ENCODE measurements at places on chromosomes 3 and 15. TPM values are rescaled to one million over a fixed set of nuclear protein-coding genes. Genes with fewer than 3 reads are reported as not detected.
A peak's percentile ranks its signal among the peaks of the same experiment; 100 is the strongest.

The ZNF80 gene
- 0.04 TPM for total RNA-seq

The OSTN gene
- 12.9 TPM for total RNA-seq

The CPLX3 gene
- total RNA-seq: not detected

The ALAS1 gene
- 30.4 TPM for total RNA-seq

The GREM1 gene
- 1.3 TPM for total RNA-seq

The PLCB2 gene
- total RNA-seq: 4.8 TPM

The OIP5 gene
- total RNA-seq: 4.0 TPM

The CYP19A1 gene
- total RNA-seq: 2.0 TPM

The SEC22A gene
- 26.5 TPM for total RNA-seq

The WDR93 gene
- total RNA-seq: 0.04 TPM

The CAMP gene
- 0.49 TPM for total RNA-seq

The DET1 gene
- total RNA-seq: 8.4 TPM

- DNase-seq: peak; percentile 14
These were observed 128.8 kb downstream of the FRMD5 start for GRCh38 chr15:44066211-44066827.

- DNase-seq: no peak
These were observed 9.2 kb downstream of the CTXND1 start for GRCh38 chr15:80242802-80243201.

- peak; percentile 67 for DNase-seq
These were observed 45.7 kb downstream of the C2CD4B start for GRCh38 chr15:62119227-62119864.

- no peak for DNase-seq
These were observed 223.0 kb downstream of the SLCO3A1 start for GRCh38 chr15:92076541-92076940.

DNA sequence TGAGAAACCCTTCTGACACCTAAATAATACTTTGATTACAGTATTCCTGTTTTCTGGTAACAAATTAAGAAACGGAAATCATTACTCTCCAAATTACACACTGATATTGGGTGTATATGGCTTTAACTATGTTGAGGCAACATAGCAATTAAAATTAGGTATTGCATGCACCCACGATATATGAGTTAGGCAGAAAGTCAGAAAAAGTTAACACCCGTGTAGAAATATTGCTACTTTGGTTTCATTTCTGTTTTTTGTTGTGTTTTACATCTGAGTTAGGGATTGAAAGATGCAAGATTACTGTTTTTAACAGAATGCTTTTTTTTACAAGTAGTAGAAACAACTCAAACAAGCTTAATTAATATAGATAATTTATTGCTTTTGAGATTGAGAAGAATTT, 327.8 kb downstream of the GBE1 start:
- no peak for DNase-seq

DNA sequence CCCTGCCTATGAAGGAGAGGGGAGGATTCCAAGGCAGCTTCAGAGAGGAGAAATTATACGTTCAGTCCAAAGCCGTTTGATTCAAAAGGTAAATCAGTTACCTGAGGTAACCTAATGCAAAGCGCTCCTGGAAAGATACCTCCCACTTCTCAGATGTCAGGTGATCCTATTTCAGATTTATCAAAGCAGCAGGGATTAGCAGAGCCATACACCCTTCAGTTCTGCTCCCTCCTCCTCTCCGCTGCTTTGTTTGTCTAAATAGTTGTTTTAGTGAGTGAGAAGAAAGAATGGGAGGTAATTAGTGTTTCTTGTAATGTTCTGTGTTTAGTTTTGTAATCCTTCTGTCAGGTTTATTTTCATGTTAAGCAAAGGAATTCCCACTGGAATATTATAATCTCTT, 81.1 kb downstream of the SOX14 start:
- no peak for DNase-seq

- DNase-seq: no peak
These were observed 29.5 kb downstream of the KCNAB1 start for GRCh38 chr3:156149876-156150275.

DNA sequence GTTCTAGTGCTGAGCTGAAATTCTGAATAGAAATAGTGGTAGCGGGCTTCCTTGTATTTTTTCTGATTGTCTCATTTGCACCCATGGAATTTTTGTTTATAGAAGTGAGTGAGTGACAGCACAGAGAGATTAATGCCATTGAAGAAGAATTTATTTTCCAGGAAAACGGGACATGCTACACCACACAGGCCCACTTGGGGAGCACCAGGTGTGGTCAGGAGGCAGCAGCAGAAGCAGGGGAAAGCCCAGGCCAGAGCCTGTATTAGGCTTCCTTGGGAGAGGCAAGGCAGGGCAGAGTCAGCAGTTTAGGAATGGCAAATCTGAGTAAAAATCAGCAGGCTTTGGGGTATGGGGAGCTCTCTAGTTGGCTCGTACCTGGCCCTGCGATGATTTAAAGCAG, 88.4 kb upstream of the ATP11B start:
- DNase-seq: no peak

GRCh38 chr3:41365973-41366372, 166.7 kb downstream of the CTNNB1 start:
- no peak for DNase-seq

DNA sequence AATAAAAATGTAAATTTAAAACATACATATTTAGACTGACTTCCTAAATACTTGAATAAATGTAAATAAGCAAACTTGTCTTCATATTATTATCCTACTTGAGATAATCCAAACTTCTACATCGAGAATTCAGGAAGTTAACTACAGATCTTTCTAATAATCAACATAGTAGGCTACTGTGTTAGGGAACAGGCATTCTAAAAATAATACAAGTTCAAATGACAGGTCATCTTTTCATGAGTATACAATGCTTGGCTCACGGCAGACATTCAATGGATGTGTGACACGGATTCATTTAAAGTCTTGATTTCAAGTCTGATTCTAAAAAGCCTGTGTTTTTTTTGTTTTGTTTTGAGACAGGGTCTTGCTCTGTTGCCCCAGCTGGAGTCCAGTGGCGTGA, 88.7 kb downstream of the BTD start:
- no peak for DNase-seq

- DNase-seq: no peak
These were observed 16.1 kb downstream of the CPOX start for GRCh38 chr3:98577178-98577895.

DNA sequence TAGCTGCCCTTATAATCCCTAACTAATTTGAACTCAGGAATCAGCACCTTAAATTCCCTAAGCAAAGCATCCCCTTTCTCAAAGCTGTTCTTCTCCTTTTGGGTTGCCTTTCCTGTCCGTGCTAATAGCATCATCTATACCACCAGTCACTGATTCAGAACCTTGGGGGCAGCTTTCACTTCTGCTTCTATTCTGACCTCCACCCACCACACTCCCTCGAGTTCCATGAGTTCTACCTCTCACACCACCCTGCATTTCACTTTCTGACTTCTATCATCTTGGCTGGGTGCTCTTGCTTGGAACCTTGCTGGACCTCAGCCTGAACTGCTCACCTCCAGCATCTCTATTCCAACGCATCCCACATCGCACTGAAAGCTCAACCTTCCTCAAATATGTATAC, 55.4 kb upstream of the KCNMB2 start:
- no peak for DNase-seq

DNA sequence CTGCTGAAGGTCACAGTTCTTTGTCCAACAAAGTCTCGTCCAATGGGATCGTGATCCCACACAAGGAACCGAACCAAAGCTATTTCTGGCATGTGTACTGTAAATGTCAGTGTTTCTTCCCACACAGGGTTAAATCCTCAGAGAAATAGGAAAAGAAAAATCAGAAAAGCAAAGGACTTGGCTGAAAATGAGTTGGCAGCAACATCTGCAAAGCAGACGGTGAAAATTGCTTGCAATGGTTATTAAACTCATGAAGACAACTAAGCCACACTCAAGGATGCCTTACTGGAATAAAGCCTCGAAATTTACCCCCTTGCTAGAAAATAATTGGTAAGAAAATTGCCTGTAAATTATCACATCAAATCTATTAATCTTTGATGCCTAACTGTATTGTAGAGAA, 195.2 kb upstream of the STRIT1 start:
- DNase-seq: peak; percentile 15

DNA sequence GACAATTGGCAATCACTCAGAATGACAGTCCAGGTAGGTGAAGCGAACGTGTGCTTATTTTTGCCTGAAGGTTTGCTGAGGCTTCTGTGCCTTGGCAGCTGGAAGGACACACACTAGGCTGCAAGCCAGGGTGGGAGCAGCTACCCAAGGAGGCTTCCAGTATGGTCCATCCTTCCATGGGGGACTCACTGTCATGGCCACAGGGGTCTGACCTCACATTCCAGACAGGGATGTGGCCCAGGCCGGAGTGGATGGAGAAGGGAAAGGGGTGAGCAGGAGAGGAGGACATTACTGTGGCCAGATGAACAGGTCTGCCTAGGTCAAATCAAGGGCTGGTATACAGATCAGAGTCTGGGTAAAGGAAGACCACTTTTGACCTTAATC, 247.7 kb downstream of the ADAMTS17 start:
- no peak for DNase-seq

GRCh38 chr3:18444595-18445400, 19.7 kb upstream of the SATB1 start:
- DNase-seq: peak; percentile 88

DNA sequence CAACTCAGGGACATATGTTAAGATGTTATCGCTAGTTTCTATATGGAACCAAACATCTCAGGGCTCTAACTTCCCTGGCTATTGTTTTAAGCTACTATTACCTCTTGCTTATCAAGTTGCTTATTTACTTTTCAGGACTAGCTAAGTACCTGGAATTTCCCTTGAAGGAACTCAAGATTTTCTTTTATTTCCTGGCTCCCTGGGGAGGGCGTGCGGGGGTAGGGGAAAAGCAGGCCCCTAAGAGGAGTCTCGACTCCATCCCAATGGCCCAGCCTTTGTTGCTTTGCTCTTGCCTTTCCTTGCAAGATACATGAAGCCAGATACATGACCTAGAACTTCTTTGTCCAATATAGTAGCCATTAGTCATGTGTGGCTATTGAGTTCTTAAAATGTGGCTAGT, 76.9 kb upstream of the STXBP5L start:
- DNase-seq: no peak

DNA sequence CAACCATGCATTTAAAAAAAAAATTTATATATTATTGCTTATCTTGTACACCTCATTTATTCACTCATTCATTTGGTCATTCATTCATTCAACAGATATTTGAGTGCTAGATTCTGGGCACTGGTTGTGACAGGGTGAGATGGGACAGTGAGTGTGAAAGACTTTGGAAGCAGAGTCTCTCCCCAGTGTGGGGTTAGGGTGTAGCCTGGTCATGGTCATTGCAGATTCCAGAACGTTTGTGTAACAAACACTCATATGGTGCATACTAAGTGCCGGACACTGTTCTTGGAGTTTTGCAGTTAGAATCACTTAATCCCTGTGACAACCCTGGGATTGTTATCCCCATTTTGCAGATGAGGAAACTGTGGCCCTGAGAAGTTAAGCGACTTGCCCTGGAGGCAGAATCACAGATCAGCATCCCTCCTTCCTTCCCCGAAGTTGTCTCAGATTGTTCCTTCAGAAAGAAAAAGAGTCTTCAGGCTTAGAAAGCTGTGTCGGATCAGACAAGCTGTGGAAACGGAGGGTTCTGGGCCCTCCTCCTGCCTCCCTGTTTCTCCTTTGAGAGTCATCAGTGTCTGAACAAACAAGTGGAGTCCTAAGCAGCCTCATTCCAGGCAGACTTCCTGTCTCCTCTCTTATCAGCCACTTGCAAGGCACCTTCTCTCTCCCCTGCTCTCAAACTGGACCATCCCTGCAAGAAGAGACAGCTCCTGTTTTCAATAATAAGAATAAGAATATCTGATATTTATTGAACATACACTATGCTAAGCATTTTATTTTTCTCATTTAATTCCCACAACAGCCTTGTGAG, 6.3 kb downstream of the LOXL1 start:
- no peak for DNase-seq
